ENCODE measurements at places on chromosomes 7 and 10.

DNA sequence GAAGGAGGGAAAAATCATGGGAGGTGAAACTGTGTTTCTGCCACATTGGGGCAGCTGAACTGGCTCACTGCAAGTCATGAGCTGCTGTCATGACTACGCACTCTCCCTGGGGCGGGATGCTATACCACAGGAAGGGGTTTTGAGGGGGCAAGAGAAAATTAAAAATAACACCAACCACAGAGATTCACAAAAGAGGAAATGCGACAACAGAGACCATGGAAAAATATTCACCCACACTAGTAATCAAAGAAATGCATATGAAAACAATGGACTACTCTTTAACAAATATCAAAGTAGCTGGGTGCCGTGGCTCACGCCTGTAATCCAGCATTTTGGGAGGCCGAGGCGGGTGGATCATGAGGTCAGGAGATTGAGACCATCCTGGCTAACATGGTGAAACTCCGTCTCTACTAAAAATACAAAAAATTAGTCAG, 65.2 kb upstream of the TM9SF3 start:
- no peak for DNase-seq

DNA sequence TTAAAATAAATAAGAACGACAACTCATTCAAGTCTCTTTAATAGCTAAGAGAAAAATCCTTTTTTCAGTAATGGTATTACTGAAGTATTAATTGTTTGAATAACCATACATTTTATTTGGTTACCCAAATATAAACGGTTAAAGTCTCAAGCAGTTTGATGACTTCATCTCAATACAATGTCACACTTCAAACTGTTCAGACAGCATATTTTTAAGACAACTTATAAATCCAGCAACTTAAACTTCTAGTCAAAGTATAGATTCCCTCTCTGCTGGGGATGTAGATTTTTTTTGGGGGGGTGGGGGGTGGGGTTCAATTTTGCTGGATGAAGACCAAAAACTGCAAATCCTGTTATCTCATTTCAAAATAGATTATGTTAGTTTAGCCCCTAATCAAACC, 42.0 kb downstream of the GNA12 start:
- DNase-seq, result no peak

DNA sequence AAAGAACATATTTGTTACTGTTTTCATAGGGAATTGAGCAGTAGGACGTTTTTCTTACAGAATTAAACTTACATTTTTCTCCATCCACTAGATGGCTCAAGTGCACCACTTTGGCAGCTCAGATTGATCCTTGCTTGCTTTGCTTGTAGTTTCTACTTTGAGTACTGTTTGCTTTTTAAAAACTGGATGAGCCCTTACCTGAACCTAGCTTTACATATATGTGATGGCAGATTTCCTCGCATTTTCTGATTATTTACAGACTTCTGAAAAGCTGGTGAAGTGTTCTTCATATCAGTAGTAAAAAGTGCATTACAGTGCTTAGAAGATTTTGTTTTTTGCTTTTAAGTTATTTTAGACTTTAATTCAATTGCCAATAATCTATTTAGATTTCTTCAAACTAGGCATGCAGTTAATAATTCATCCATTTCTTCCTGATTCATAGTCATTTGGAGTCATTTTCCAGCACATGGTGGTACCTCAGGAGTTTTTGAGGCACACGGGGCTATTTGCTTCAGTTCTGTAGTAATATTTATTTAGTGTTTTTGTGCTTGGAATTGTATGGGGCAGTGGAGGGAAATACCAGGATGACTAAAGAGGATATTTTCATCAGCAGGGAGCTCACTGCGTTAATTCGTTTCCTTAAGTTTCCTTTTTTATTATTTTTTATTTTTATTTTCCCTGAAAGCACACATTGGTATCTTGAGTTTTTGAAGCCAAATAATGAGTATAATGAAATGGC, 57.3 kb downstream of the MAPK8 start:
- peak; percentile 61 for DNase-seq

DNA sequence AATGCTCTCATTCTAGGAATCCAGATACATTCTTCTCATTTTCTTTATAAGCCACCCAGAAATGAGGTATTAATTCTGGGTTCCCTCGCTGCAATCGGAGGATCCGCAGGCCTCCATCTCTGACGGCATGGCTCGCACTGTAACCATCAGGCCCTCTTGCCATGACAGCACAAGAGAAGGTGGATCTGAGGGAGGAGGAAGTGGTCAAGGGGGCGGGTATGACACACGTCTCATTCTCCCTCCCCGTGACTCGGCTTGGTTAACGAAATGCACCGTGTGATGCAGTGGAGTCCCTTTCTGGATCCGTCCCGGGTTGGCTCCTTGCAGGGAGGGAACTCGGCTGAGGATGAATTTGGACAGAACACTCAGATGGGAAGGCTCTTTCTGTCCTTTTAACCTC, 280.2 kb downstream of the TCERG1L start:
- no peak for DNase-seq

DNA sequence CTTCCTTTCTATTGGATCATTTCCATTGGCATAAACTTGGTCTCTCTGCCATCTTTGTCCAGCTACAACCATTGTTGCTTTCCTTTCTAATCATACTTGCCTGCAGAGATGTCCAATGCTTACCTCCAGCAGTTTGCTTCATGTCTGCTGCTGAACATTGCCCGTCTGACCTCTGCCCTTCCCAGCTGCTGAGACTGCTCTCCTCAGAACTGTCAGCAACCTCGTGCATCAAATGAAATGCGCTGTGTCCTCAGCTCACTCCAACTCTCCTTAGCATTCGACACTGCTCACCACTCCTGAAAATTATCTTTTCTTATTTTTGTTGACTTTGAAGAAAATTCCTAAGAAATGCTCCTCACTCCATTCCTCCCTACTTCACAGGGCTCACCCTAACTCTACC, 5.0 kb downstream of the FAM170B start:
- no peak for DNase-seq

- DNase-seq, result no peak
Observed at GRCh38 chr7:3431306-3431705, 130.3 kb downstream of the SDK1 start.
